ENCODE measurements at places on chromosomes 5 and 9.

- DNase-seq: no peak
Measured at GRCh38 chr5:176754376-176754973, 55.9 kb upstream of the UNC5A start.

DNA sequence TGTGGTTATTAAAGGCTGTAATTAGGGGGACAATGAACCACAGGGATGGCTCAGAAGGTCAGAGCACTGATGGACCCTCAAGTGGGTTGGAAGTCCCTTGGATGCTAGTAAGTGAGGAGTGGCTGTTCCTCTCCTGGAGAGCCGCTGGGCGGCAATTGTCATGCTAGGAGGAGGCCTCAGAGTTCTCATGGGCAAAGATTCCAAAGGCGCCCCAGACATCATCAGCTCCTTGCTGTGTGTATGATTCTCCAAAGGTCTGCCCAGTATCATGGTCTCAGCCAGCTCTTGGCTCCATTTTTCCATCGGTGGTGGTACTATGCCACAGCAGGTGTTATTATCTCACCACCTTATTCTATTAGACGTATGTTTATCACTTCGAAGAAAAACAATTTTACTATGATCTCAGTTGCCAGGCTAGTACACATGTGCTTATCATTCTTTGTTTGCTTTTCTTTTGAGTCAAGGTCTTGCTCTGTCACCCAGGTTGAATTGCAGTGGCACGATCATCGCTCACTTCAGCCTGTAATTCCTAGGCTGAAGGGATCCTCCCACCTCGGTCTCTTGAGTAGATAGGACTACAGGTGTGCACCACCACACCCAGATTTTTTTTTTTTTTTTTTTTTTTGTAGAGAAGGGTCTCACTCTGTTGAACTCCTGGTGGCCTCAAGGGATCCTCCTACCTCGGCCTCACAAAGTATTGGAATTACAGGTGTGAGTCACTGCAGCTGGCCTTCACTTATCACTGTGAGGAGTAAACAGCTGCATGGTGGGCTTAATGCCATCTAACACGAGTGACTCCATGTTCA, 46.8 kb downstream of the EXOSC2 start:
- DNase-seq: no peak

DNA sequence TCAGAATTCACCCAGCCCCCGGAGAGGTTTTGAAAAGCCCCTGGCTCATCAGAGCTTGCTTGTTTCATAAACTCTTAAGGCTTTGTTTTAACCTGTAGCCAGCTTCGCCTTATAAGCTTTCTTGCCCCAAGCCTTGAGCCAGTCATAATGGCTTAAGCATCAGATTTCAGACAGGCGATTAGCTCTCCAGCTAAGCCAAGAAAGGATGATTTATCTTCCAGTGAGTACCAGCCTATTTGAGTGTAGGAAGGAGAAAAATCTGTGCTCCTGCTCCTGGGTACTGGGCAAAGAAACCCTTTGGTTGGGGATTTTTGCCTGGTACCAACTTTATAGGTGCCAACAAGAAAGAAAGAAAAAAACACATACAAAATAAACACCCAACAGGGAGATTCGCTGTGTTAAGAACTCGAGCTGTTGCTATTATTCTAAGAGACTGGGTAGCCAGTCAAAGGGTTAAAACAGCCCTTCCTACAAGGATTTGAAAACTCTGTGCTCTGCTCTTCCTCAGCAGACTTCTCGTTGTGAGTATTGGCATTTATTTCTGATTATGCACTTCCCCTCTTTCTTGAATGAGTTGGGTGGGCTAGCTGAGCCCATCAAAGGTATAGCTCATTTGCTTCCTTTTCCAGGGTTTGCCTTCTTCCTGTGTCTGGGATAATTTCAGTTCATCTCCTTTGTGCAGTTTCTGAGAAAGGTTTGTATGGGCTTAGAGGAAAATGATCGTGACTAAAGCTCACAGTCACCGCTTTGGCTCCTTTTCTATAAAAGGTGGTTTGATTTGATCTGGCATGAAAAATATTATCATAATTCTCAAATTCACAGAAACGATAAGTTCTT, 157.2 kb upstream of the DMRT1 start:
- DNase-seq: no peak

- DNase-seq: no peak
Measured at GRCh38 chr9:8832386-8832785, 1032.8 kb upstream of the DMAC1 start.

DNA sequence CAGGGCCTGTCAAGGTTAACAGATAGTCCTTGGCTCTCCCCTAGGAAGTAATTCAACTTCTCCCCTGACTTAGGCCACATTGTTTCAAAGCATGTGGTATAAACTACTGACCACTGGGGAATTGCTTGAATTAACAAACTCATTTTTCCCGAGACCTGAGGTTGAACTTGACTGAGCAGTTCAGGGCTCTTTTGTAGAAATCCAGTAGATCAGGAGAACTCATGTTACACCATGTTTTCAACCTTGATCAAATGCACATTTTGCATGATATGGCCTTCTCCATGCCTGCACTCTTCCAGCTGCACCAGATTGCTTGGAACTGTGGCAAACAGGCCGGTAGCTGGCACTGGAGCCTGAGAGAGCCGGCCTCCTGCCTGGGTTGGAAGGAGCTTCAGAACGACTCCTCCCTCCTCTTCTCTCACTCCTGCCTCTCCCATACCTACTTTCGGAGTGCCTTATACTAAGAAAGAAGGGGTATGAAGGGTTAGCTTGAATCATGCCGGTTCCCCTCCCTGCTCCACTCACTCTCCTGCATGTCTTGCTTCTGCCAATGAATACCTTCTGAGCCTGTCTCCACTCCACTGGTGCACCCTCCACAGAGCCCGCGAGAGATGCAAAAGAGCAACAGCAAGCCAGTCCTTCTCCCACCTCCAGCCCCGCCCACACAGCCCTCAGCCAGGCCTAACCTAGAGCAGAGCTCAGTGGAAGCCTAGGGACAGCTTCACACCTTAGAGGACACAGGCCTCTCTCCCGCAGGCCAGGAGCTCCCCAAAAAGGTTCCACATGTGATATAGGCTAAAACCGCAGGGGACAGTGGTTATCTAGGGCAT, 159.4 kb downstream of the MACROH2A1 start:
- DNase-seq: no peak

DNA sequence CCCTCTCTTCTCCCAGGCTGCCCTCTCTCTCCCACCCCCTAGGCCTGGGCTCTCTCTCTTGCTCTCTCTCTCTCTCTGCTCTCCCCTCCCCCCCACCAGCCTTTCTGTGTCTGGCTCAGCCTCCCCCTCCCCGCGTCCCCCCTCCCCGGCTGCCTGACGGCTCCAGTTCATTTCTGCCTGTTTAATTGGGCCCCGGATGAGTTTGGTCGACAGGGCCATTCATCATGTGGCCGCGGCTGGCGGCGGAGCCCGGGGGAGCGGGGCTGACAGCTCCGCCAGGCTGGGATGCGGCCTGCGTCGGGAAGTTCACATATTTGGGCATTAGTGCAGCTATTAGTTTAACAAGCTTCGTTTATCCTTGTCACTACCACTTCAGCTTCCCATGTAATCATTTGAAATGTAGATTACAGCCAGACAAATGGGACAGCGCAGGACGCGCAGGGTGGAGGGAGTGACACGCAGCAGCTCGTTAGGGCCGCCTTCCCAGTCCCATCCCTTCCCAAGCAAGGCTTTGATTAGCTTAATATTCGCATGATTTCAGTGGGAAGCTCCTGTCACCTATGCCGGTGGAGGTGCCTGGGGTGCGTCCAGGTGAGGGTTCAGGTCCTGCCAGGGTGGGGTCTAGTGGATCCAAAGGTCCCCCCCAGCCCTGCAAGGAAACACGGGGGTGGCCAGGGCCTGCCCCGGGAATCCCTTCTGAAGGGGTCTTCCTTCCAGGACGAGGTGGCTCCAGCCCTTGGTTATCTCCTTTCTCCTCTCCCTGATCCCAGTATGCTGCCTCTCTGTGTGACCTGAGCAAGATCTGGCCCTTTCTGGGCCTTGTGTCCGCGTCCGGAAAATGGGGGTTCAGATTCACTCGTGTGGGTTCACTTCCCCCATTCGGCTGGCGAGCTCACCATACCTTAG, 214.8 kb downstream of the PAX5 start:
- no peak for DNase-seq

- DNase-seq: no peak
Measured at GRCh38 chr5:58054018-58054417, 405.9 kb downstream of the PLK2 start.

GRCh38 chr5:57887851-57888621, 405.4 kb upstream of the ACTBL2 start:
- DNase-seq: no peak

- DNase-seq: no peak
Measured at GRCh38 chr9:124551472-124552272, 44.5 kb upstream of the NR5A1 start.

- no peak for DNase-seq
Measured at GRCh38 chr5:78544561-78545201, 103.9 kb downstream of the LHFPL2 start.

DNA sequence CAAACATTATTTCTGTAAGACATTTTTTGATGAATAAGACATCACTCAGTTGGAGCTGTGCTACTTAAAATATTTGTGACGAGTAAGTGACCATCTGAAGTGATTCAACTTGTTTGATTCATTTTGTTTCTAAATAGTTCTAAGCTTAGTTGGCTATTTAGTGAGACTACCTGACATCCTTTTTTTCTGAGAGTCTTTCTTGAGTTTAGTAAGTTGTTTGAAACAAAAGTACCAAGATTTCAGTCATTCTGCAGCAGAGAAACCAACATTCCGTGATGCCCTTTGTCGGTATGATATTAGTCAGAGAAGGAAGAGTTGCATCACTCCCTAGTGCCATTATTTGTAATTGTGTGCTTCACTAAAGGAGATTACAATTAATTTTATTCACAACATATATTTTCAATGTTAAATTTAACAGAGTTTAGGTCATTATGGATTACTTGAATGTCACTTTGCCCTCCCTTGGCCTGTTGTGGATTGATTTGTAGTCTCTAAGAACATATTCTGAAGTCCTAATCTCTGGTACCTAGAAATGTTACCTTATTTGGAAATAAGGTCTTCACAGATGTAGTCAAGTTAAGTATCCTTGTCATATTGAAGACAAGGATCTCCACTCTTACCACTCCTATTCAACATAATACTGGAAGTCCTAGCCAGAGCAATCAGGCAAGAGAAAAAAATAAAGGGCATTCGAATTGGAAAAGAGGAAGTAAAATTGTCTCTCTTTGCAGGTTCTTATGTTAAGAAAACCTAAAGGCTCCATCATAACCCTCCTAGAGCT, 212.2 kb downstream of the PCSK1 start:
- no peak for DNase-seq

DNA sequence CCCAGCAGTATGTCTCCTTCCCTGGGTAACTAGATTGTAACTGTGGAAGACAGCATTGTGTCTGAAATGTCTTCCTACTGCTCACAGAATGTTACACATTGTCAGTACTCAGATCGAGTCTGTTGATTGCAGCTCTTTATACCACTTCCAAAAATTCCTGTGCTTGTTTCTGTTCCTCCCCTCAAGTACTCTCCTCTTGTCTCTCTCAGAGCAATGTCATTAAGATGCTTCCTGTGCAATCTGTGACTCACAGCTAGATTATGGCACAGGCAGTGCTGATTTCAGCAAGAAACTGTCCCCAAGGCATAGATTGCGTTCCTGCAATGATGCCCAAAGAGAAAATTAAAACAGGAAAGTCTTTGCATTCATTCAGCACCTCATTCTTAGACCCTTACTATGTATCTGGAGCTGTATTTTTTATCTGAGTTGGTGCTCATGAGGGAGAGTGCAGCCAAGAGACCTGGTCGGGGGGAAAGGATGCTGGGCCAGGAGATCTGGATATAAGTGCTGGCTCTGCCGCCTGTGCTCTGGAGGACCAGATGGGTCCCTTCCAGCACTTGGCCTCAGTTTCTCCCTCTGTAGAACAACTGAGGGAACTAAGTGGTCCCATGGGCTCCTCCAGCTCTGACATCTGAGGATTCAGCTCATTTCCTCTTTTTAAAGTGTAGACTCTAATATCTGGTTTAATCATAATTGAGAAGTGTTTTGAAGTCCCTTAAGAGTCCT, 40.8 kb upstream of the GNPDA1 start:
- DNase-seq: no peak

GRCh38 chr5:21071421-21071820, 1083.4 kb upstream of the CDH18 start:
- DNase-seq: no peak

DNA sequence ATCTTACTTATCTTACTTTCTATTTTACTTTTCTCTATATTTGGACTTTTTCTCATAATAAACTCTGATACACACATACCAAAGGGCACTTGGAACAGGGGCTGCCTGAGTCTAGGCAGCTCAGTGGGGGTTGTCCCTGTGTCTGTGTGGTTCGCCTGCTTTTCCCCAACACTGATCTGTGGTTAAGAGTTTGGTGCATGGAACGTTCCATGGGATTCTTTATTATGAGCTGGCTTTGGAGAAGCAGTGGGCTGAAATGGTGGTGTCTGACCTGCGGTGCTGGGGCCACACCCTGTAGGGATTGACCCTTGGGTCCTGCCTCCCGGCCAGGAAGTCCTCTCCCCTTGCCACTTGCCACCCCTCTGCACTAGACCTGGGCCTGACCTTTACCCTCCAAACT, 47.4 kb downstream of the ANKRD33B start:
- DNase-seq: no peak

- no peak for DNase-seq
Measured at GRCh38 chr5:7745882-7746610, 104.9 kb downstream of the CFAP90 start.

DNA sequence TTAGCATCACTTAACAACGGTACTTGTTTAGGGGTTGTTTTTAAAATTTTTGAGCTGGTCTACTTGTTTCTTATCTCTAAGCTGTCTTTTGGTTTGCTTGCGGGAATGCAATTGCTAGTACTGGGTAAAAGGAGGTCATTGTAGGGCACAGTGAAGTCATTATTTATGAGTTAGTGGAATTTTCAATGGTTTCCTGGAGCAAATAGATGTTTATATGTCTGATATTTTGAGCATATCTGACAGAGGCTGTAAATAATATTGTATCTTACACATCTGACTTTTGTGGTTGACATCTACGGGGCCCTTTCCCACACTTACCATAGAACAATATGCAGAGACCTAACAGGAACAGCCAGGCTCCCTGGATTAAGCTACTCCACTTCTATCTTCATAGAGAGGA, 90.4 kb upstream of the IL6ST start:
- no peak for DNase-seq

- no peak for DNase-seq
Measured at GRCh38 chr5:84344788-84345187, 39.9 kb downstream of the EDIL3 start.

GRCh38 chr9:21552244-21553170, 70.4 kb upstream of the IFNE start:
- no peak for DNase-seq

- DNase-seq: no peak
Measured at GRCh38 chr5:14156290-14156649, 13.1 kb downstream of the TRIO start.

- no peak for DNase-seq
Measured at GRCh38 chr9:33795819-33796218, 458 bp downstream of the PRSS3 start.

GRCh38 chr5:38765399-38765861, 80.4 kb upstream of the OSMR start:
- no peak for DNase-seq

- no peak for DNase-seq
Measured at GRCh38 chr5:143921525-143922311, 109.8 kb downstream of the HMHB1 start.

GRCh38 chr5:160183075-160183474, 46.2 kb upstream of the FABP6 start:
- DNase-seq: no peak
